ENCODE measurements at places on chromosomes 1 and 21.

- peak; percentile 24 for DNase-seq
These were observed 76.2 kb upstream of the ANGPTL1 start for GRCh38 chr1:178946855-178947676.

- DNase-seq, result no peak
These were observed 82.7 kb upstream of the KCTD3 start for GRCh38 chr1:215484171-215484939.

- DNase-seq, result no peak
These were observed 299.7 kb upstream of the PRMT6 start for GRCh38 chr1:106756752-106757151.

DNA sequence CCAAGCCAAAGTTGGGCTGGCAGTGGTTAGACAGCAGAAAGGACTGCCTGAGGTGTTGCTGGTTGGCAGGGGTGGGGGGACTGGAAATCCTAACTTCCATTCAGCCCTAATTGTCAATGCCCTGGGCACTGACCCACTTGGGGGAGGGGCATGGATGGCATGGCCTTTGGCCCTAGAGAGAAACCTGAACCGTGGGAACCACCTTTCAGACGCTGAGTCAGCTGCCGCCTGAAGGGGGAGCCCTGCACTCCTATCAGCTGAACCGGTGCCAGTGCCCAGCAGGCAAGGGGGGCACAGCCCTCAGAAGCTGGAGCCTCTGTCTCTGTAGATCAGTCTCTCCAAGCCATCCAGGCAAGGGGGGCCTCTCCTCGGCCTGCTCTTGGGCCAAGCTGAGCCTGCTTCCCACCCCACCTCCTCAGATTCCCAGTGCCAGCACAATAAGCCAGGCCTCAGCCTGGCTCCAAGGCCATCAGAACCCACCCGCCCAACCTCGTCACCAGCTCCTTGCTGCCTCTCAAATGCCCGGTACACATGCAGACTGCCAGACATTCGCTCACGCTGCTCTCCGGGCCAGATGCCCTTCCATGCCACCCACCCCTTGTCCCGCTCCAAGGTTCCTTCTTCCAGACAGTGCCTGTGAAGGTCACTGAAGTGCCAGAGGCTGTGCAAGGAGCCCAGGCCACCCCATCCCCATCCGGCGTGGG lies 11.6 kb downstream of the TINAGL1 start:
- no peak for DNase-seq

GRCh38 chr1:227941509-227942020 lies 6.2 kb downstream of the WNT9A start:
- DNase-seq, result no peak

GRCh38 chr1:84078108-84078841 lies 65.8 kb upstream of the PRKACB start:
- DNase-seq, result peak; percentile 79

DNA sequence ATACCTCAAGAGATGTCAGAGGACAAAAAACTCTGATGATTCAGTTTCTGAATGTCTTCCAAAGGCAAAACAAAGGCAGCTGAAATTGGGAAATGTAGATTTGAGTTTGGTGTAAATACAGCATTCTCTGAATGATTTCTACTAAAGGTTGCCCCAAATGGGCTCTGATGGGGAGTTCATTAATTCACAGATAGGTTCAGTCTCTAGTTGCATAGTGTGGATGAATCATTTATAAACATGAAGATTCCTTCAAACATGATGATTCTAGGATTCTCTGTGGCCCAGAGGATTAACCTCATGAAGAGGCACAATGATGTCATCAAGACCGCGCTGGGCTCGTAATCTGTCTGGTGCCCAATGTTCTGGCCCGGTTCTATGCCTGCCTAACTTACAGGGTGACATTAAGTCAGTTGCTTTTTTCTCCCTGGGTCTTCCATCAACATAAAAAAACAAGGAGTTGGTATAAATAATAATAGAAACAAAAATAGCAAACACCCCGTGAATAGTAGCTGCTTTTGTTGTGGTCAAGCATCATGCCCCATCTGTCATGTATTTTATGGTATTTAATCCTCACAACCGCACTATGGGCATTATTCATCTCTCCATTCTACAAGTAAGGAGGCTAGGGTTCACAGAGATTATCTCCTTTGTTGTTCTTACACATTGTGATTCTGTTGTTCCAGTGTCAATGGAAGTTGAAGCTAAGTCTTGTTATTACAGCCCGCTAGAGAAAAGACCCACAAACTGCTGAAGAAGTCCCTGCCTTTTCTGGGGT lies 509.6 kb upstream of the USP24 start:
- no peak for DNase-seq

GRCh38 chr1:201882665-201883132 lies 6.0 kb upstream of the SHISA4 start:
- no peak for DNase-seq

DNA sequence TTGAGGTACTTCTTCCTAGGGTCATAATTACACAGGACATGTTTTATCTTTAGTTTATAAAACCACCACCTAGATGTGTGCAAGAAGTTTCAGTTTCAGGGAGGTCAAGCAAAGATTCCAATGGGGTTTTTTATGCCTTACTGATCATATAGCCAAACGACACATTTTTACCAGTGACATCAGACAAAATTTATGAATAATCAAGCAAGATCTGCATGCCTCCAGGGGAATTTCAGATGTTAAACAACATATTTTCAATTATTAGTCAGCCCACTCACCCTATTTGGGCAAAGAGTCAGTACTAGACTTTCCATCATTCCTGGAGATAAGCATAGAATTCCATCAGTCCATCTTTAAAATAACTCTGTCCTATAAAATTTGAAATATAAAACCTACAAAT lies 867.4 kb downstream of the KCNT2 start:
- DNase-seq, result no peak

DNA sequence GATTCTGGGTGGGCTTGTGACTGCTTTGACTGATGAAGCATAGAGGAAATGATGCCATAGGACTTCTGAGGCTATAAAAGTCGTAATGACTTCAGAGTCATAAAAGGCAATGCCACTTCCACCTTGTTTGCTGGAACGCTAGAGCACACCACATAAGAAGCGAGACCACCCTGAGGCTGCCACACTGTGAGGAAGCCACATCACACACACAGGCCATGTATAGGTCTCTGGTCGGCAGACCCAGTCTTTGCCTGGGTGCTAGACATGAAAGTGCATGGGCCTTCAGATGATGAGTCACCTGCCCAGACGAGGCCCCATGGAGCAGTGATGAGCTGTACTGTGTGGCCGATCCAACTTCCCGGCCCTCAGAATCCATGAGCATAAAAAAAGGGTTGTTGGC lies 14.2 kb upstream of the KANK4 start:
- DNase-seq, result no peak

DNA sequence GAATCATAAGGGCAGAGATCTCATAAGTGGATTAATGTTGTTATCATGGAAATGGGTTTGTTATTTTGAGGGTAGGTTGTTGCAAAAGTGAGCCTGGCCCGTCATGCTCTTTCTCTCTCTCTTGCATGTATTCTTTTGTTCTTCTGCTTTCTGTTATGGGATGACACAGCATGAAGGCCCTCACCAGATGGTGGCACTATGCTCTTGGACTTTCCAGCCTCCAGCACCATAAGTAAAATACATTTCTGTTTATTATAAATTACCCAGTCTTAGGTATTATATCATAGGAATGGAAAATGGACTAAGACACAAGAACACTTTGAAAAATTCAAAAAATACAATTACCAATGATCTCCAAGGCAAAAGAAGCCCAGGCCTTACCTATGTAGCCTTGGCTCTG lies 676.1 kb downstream of the PTPRU start:
- DNase-seq, result no peak

DNA sequence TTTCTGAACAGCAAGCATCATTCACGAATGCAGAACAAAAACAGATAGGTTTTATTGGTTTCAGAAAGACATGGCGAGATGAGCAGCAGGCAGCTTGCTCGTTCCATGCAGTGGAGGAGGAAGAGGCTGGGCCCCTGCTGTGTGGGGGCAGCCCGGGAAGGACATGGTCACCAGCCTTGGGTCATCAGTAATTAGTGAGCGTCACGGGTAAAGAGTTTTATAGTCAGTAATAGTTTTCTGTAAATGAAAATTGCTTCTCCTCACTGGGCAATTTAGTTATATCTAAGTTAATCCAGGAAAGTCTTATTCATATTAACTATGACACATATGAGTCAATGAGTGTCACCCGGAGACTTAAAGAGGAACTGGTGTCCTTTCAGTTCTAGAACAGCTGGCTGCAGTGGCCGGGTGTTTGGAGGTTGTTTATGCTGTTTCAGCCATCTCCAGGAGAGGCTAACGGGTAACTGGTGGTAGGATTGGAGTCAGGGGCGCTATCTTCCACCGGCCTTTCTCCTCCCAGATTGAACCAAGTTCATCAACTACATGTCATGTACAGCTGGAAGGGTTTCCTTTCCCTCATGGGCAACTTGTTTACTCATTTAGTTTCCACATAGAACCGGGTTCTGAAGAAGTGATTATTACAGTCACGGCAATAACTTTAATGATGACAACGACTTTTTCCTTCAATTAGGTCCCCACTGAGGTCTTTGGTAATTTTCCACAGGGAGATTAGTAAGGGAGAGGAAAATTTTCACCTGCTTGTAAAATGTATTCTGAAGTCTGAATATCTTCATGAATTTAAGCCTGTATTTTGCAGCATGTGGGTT lies 34.6 kb upstream of the SLC45A1 start:
- no peak for DNase-seq

DNA sequence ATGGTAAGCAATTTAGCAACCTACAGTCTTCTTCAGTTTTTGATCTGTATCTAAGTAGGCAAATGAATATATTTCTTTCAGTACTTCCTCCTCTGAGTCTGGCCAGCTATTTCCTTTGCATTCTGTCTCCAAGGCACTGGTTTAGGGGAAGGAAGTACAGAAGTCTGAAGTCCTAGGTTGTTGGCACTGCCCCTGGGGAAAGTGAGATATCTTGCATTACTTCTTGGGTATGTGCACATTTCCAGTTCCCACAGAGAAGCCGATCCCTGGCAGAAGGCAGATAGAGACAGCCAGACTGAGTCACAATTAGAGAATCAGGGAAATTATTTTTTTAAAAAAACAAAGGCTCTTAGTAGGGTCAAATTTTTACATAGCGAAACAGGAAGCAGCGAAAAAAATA lies 98.8 kb downstream of the RASAL2 start:
- no peak for DNase-seq

GRCh38 chr1:203349773-203350524 lies 973 bp downstream of the FMOD start:
- DNase-seq, result peak; percentile 23

DNA sequence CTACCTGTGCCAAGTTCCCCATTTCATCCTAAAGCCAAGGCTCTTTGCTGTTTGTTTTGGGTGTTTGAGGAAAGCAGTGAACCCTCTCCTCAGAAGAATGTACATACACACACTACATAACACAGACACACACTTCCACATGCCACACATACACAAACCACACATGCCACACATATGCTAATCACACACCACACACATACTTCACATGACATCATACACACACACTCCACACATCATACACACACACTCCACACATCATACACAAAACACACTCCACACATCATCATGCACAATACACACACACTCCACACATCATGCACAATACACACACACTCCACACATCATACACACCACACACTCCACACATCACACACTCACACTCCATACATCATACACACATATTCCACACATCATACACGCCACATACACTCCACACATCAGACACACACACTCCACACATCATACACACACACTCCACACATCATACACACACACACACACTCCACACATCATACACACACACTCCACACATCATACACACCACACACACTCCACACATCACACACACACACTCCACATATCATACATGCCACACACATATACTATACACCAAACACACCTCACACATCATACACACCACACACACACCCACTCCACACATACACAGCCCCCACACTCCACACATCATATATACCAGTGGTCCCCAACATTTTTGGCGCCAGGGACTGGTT lies 22.7 kb upstream of the ZNF436 start:
- DNase-seq, result no peak

DNA sequence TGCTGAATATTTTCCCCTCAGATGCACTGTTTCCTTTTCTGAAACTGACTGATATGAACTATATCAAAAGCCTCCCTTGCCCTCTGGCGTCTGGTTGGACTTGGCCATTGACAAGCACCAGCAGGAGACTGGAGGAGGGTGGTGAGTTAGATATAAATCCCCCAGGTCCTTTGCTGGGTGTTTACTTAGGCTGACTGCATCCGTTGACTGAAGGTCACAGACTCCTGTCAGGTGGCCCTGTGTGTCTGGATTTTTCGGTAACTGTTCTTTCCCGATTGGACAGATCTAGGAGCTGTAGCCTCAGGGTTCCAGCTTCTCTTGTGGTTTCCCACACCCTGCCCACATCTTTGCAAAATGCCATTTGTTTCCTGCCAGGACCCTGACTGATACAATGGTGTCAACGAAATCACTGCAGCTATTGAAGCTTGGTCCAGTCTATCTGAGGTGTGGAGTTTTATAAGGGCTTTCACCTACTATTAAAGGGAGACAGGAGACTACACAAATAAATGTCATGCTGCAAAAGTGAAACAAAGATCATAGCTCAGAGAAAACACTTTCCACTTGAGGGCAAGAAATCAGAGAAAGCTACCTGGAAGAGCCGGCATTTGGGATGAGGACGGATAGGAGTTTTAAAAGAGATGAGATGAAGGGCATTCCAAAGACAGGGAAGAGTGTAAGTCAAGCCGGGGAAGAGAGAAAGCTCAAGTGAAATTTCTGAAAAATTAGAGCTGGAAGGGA lies 1.5 kb upstream of the MAGI3 start:
- DNase-seq, result no peak

All from posterior cingulate gyrus (tissue), 11 donors.